ENCODE measurements at places on chromosomes 2 and 18.

DNA sequence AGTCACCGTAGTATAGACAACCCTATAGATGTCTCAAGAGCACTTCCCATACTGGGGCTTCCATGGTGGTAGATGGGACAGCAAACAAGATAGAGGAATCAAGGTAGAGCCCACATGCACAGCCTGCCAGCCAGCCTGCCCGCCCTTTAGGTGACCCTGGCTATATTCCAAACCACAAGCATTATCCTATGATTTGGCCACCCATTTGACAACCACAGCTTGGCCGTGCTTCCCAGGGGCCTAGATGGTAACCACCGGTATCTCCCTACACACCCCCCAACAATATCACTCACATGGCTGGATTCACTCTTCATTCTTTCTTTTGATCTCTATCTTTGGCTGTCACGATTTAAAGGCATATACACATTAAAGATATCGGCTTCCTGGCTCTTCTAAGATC lies 85.3 kb downstream of the CDK15 start:
- no peak for DNase-seq
- no peaks in the 10 kb centered on the region for H3K4me1 ChIP-seq
- peaks cover 6% of the 10 kb centered on the region for H3K27me3 ChIP-seq
- H3K4me3 ChIP-seq = no peak overlapping the region
- H3K36me3 ChIP-seq = no peaks in the 10 kb centered on the region
- no peak overlapping the region for H3K27ac ChIP-seq

- DNase-seq = no peak
- no peaks in the 10 kb centered on the region for H3K4me1 ChIP-seq
- no peak overlapping the region for H3K4me3 ChIP-seq
- H3K27me3 ChIP-seq = no peaks in the 10 kb centered on the region
- H3K36me3 ChIP-seq = no peaks in the 10 kb centered on the region
- H3K27ac ChIP-seq = no peak overlapping the region
These were observed 158.2 kb downstream of the NEB start for GRCh38 chr2:151576080-151576479.

- peaks cover 5% of the 10 kb centered on the region for H3K36me3 ChIP-seq
- DNase-seq = no peak
- H3K4me3 ChIP-seq = no peak overlapping the region
These were observed 87.7 kb downstream of the SPRED2 start for GRCh38 chr2:65344689-65345088.

- H3K4me1 ChIP-seq = peaks cover 3% of the 10 kb centered on the region
- H3K27me3 ChIP-seq = no peaks in the 10 kb centered on the region
- no peaks in the 10 kb centered on the region for H3K36me3 ChIP-seq
- no peak overlapping the region for H3K4me3 ChIP-seq
- peak overlapping the region; percentile 60 for H3K27ac ChIP-seq
- no peak for DNase-seq
These were observed 187.7 kb downstream of the PRPF40A start for GRCh38 chr2:152529420-152530115.

DNA sequence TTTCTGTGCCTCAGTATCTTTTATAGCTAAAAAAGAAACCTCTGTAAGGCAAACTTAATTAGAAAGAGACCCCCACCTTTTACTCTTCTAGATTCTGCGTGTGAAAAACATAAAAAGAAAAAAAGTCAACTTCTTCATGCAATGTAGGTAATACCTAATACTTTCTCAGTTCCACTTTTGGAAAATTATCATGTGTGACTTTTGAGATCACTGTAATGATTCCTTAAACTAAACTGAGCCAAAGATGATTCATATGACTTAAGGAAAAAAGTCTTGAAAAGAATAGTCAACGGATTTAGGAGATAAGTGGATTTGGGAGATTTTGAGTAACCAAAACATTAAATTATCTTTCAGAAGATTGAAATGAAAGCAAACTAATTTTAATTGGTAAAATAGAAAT lies 48.9 kb downstream of the PLEKHA3 start:
- H3K36me3 ChIP-seq = no peaks in the 10 kb centered on the region
- H3K27ac ChIP-seq = no peak overlapping the region
- H3K4me1 ChIP-seq = no peaks in the 10 kb centered on the region
- no peaks in the 10 kb centered on the region for H3K27me3 ChIP-seq
